ENCODE measurements at places on chromosomes 7 and 10.

DNA sequence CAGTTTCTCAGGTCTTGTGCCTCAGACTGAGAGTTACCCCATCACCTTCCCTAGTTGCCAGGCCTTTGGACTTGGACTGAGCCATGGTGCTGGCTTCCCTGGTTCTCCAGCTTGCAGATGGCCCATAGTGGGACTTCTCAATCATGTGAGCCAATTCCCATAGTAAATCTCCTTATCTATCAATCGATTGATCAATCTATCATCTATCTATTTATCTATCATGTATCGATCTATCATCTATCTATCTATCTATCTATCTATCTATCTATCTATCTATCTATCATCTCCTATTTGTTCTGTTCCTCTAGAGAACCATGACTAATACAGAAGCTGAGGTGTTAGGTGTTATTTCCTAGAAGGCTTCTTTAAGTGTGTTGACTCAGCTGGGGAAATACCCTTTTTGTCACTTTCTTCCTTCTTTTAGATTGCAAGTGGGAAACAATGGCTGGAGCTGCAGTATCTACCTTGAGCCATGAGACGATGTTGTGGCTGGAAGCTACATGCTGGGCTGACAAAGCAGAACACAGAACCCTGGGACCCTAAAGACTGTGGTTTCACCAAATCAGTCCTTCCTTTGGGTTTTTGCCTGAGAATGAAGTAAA, 234.7 kb upstream of the GLI3 start:
- DNase-seq, result no peak

DNA sequence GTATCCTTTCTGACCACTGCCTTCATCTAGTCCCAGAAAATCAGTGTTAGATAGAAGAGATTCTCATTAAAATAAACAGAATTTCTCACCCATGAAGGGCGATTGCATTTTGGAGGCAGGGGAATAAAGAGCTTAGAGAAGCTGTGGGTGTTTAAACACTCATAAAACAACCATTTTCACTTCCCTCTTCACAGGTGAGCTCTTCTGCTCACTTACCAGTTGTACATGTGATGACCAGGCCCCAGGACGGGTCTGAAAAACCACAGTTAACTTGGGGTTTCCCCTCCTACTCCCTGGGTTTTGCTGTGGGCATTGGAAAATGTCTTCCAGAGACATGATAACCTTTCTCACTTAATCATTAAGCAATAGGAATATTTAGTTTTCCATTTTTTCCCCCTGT, 411.6 kb upstream of the DPP6 start:
- DNase-seq, result no peak

- DNase-seq, result no peak
Measured at GRCh38 chr10:30738416-30738815, 108.9 kb upstream of the LYZL2 start.

DNA sequence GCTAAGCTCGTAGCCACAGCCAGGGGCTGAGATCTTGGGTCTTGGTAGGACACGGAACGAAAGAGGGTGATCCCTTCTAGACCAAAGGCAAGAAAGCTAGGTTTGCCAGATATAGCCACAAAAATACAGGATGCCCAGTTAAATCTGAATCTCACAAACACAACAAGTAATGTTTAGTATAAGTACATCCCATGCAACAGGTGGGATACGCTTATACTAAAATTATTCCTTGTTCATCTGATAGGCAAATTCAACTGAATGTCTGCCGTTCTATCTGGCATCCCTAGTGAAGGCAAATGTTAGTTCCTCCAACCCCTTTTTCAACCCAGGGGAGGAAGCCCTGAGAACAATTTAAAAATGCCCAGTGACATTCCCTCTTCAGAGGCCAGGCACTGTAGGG, 131.1 kb upstream of the MGMT start:
- no peak for DNase-seq

DNA sequence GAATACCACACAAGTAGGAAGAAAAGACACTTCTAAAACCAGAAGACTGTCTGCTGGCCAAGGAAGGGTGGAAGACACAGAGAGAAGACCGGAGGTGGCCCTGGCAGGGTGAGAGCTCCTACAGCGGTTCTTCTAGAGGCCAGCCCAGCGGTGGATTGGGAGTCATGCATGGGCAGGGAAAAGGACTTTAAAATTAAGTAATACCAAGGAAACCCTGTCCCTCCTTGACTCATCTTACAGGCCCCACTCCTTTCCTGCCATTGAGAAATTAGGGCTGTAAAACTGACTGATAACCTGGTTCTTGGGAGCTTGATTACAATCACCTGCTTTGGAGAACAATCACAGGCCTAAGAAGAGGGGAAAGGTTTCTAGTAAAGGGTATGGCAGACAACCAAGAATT, 16.1 kb downstream of the CALML3 start:
- no peak for DNase-seq

GRCh38 chr10:127347202-127347959, 151.0 kb upstream of the INSYN2A start:
- DNase-seq, result no peak

Measured in suppressor macrophage treated with lipopolysaccharide for 4 hours (primary cell).